ENCODE measurements at places on chromosomes 3 and 15.

DNA sequence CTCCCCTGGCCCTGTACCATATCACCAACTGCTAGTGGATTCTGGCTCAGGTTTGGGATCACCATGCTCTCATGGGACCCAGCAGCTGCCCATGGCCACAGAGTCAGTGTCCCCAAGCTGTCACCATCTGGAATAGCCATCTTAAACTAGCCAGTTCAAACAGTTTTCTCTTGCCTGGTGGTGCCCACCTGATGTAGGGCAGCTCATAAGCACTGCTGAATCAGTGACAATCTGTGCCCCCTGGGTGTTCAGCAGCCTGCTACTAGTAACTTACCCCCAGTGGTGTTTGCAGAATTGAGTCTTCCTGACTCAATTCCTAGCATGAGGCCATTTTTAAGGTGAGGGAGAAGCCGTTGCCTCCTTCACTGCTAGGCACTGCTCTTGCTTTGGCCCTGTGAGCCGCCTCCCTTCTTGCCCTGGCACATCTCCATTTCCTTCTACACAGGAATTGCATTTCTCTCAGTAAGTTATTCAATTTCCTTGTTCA, 7.9 kb downstream of the RPSA start:
- no peak for DNase-seq

DNA sequence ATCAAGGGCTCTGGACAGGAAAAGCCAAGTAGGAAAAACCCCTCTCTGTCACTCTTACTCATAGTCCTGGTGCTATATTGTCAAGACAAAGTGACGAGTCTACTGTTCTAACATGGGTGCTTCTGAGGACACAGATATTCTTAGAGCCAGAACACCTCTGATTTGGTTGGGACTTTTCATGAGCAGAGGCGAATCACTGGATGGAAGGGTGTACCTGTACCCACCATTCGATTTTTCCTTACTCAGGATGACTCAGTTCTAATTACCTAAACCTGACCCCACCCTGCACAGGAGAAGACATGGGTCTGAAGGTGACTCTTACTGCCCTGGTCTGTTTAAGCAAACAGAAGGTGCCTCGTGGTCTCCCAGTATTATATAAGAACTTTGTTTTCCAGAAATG, 58.5 kb downstream of the ABCC5 start:
- no peak for DNase-seq

GRCh38 chr3:50525191-50525910, 21.9 kb upstream of the CACNA2D2 start:
- no peak for DNase-seq

DNA sequence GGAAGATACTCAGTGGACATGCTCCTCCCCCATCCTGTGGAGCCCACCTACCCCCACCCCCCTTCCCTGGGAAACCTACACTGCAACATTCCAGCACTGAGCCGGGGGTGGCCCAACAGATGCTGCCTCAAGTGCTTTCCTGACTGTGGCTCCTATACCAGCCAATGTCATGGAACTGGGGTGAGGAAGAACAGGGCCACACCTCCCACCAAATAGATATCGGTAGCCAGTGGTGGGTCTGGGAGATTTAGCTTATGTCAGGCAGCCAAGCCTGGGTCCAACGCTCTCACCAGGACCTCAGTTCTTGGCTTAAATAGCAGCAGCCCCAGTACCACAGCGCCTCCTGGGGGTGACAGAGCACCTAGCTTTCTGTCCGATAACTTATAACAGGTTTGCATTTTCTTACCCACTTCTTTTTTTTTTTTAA, 30.3 kb downstream of the CDC25A start:
- DNase-seq, result peak; percentile 16

DNA sequence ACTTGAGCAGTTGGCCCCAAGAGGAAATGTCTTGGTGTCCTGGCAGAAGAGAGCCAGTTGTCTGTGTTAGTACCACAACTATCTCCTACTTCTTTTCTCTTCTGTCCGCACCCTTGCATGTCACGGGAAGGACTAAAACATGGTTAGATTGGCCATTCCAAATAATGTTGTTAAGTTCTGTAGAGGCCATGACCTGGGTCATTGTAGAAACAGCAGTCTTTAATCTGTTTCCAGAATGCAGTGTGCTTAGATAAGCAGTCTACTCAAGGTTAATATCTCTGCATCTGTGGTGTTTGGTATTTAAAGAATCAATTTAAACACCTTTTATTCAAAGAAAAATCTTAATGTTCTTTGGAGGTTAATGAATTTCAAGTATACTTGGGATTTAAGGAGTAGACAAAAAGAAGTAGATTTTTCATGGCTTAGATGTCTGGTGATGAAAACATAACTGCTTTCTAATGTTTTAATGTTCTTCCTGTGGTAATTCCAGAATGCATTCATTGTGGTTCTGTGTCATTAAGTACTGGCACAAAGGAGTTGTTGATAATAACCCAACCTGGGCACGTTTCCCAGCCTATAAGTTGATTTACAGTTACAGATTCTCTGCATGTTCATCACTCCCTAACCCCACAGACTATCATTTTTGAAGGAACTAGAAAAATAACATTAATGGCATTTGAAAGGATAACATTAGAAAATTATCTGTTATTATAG, 58.9 kb downstream of the TMEM108 start:
- DNase-seq, result no peak

DNA sequence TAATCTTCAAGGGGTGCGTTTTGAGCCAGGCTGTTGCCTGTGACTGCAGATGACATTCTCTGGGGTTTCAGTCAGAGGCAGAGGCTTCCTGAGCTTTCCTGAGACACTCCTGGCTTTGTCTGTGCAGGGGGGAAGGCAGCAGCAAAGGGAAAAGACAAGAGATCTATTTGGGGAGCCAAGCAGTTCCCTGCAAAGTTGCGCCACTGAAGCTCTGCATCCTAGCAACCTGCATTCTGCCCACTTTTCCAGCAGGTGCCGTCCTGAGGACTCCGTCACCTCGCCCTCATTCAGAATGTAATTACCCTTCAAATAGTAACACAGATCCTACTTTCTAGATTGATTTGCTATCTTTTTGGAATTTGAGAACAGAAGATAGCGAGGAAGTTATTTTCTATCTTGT, 1.9 kb upstream of the TMEM158 start:
- no peak for DNase-seq

DNA sequence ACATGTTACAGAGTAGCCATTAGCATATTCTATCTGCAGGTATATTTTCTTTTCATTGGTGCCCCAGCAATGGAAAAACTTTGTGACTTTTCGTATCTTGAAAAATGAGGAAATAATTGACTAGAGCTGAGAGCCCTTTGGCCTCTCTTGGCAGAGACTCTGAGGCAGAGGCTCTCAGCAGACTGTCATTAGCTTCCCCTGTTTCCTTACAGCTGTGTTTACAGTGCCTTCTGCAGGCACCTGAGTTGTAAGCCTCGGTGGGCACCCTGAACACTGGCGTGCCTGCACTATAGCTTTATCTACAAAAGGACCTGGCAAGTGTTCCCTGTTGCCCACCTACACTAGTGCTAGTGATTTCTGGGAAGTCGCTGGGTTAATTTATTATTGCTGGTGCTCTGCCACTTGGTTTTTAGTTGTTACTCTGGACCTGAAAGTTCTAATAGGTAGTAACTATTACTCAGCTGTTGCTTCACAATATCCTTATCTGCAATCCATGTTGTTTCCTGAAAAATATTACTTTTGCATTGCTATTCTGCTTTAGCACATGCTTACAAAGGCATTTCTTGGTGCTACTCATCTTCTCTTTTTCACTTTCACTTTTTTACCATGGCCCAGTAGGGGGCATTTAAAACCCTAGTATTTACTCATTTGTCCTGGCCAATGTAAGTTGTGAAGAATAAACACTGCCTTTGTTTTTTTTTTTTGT, 7.8 kb upstream of the GPR171 start:
- no peak for DNase-seq

GRCh38 chr15:91555312-91555711, 298.2 kb upstream of the SLCO3A1 start:
- DNase-seq, result no peak

GRCh38 chr15:85630311-85630710, 164.4 kb downstream of the KLHL25 start:
- no peak for DNase-seq

DNA sequence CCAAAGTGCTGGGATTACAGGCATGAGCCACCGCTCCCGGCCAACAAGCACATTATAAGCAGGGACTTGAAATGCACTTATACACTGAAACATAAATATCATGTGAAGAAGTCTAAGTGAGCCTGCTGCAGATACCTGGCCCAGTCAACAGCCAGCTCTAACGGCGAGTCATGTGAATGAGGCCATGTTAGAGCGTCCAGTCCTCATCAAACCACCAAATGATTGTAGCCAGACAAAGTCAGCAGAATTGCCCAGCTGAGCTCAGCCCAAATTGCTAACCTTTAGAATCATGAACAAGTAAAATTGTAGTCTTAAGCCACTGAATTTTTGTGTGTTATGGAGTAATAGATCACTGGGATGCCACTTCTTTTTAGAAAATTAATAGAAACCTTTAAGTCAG, 37.8 kb upstream of the UACA start:
- no peak for DNase-seq

DNA sequence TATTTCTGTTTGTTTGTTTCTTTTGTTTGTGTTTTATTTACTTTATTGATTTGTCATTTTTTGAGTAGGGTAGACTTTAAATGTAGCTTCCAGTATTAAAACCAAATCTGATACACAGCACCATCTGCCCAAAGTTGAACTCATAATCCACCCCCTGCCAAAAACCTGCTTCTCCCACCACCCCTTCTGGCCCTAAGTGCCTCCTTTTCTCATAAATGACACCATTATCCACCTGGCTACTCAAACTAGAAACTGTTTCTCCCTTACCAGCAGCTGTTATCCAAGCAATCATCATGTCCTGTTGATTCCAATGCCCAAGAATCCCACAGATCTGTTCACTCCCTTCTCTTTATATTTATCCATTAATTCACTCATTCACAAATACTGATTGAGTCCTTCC, 21.8 kb upstream of the PTX3 start:
- no peak for DNase-seq

DNA sequence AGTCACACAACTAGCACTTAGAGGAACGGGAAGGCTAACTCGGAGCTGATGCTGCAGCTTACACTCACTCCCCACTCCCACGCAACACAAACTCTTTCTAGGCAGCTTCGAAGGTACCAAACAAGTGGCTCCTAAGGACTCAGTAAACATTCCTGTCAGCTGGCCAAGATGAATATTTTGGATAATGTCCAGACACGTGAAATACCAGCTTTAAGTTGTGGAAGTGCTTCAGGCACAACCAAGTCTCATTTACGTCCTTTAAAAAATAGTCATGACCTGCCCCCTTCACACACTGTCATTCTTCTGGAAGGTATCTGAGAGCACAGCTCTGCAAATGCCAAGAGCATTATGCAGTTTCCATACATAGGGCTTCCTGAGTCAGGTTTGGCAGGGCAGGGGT, 1005.9 kb upstream of the CFAP20DC start:
- DNase-seq, result no peak

DNA sequence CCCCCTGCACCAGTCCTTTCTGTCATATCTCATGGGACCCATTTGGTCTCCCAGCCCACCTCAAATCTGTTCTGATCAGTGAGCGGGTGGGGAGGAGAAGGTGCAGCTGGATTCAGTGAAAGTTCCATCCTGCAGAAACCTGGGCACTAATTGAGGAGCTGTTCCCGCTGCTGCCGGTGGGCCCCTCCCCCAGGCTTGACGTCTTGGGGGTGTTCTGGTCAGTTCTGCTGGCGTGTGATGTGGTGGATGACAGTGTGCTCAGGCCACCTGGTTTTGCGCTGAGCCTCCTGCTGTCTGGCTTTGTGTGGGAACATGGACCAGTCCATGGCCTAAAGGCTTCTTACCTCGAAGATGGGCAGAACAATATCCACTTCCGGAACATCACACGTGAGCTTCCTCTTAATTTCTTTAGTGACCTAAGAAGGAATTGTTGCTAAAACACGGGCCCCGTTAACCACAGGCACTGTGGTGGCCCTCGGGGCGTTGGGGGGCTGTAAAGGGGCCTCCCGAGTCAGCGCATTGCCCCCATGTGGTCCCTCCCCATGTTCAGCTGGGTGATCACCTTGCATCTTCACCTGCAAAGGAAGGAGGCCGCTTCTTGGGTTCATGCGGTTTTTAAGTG, 59.7 kb downstream of the RGMA start:
- no peak for DNase-seq

DNA sequence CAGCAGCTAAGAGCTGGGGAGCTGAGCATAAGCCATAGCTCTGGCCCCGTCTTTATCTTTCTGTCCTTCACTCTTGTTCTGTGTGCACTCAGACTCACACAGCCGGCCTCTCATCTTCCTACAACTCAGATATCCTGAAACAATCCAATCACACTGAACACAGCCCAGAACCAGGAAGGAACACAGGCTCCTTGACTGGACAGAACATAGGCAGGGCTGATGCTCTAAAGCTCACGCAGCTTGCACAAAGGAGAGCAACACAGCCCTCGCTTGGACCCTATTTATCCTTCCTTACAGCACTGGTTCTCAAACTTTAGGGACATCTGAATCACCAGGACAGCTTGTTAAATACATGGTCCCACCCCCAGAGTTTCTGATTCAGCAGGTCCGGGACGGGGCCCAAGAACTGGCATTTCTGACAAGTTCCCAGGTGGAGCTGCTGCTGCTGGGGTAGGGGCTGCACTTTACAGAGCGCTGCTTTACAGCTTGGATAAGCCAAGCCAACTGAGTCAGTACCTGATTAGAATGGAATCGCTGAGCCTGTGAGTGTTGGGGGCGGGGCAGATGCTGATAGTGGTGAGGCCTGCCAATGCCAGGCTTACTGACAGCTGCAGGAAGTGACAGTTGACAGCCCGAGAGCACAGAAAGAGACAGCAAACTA, 65.1 kb downstream of the MRPL46 start:
- DNase-seq, result no peak

GRCh38 chr3:72763751-72764440, 84.3 kb downstream of the SHQ1 start:
- no peak for DNase-seq

Measured in activated CD4-positive, CD25-positive, alpha-beta regulatory T cell (primary cell).